Right ventricle myocardium inferior (tissue), 1 donor: ENCODE measurements at places on chromosomes 16 and 17. TPM values are rescaled to one million over a fixed set of nuclear protein-coding genes. Genes with fewer than 3 reads are reported as not detected.
A peak's percentile ranks its signal among the peaks of the same experiment; 100 is the strongest.

- no peak for DNase-seq
Observed at GRCh38 chr17:9521062-9521461, 54.6 kb downstream of the STX8 start.

KRT33A gene
- total RNA-seq: not detected

GRCh38 chr16:3946604-3947180 lies 66.2 kb upstream of the CREBBP start:
- no peak for DNase-seq

- no peak for DNase-seq
Observed at GRCh38 chr17:73304438-73304837, 7.4 kb downstream of the CDC42EP4 start.

- peak; percentile 93 for DNase-seq
Observed at GRCh38 chr17:1577182-1577581, 14.6 kb upstream of the PITPNA start.

GRCh38 chr16:67868290-67868689 lies 4.6 kb upstream of the EDC4 start:
- DNase-seq: no peak

LPCAT2 gene
- total RNA-seq: 8.6 TPM

DNA sequence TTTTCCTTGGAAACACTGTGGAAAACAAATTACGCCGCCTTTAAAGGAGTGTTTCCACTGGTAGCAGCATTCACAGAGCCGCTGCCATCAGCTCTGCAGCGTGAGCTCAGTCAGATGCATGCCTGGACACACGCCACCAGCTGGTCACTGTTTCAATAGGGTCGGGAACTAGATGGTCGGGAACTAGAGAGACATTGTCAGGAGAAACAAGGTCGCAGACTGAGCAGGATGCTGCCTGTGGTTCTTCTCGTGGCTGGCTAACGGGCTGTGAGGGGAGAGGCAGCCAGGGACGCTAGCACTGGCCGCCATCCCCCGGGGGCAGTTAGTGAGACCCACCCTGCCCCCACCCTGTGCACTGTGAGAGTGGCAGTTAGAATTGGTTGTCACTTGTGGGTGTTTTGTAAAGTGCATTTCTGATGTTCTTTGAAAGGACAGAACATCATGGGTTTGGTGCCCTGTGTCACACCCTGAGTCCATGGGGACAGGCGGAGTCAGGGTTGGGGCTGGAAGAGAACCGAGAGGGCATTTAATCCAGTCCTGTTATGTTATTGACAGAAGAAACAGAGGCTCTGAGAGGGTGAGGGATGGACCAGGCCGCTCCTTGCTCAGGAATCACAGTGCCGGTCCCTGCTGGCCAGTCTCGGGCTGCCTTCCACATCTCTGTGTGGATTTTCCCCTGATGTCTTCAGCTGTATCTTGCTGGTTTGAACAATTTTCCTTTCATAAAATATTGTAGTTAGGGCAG lies 86.3 kb downstream of the SPECC1 start:
- DNase-seq: peak; percentile 84

OR1D5 gene
- total RNA-seq: not detected

- DNase-seq: no peak
Observed at GRCh38 chr17:43033948-43034881, 9.2 kb downstream of the RND2 start.

OTOA gene
- total RNA-seq: not detected

DNA sequence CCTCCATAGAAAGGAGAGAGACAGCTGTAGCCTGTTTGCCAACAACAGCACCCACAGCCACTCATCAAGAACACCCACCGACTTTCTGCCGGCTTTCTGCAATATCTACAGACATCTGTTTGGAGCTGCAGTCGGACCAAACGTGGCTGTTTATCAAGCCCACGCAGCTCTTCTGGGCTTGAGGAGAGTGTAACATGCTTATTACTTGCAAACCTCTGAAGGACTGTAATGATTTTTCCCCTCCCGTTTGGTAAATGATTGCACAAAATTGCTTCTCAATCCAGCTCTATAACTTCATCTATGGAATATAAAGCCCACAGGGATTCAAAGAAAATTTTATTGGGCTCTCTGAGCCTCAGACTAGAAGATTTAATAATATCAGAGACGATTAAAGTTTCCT lies 100.5 kb downstream of the VAT1L start:
- DNase-seq: no peak

TTYH2 gene
- total RNA-seq: 39.2 TPM

DNA sequence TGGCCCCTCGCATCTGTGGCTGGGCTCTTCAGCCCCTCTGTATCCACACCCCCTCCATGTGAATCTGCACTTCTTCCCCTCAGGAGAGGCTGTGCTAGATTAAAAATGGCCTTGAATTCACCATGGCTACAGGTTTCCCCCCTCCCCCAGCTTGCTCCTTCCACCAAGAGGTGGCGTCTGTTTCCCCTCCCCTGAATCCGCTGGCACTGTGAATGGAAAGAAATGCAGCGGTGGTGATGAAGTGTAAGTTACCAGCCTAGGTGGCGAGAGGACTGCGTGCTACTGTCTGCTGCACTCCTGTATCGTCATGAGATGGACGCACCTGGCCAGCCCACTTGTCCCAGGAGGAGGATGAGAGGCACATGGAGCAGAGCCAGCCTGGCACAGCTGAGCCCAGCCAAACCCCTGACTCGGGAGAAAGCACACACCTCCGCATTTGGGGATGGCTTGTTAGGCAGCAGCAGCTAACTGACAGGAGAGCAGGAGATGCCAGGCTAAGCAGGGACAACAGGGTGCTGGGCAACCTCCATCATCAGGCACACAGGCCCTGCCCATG lies 26.2 kb downstream of the TNFRSF13B start:
- no peak for DNase-seq

GPR139 gene
- total RNA-seq: not detected

GRCh38 chr17:34171245-34171818 lies 83.8 kb upstream of the CCL2 start:
- DNase-seq: no peak

DNA sequence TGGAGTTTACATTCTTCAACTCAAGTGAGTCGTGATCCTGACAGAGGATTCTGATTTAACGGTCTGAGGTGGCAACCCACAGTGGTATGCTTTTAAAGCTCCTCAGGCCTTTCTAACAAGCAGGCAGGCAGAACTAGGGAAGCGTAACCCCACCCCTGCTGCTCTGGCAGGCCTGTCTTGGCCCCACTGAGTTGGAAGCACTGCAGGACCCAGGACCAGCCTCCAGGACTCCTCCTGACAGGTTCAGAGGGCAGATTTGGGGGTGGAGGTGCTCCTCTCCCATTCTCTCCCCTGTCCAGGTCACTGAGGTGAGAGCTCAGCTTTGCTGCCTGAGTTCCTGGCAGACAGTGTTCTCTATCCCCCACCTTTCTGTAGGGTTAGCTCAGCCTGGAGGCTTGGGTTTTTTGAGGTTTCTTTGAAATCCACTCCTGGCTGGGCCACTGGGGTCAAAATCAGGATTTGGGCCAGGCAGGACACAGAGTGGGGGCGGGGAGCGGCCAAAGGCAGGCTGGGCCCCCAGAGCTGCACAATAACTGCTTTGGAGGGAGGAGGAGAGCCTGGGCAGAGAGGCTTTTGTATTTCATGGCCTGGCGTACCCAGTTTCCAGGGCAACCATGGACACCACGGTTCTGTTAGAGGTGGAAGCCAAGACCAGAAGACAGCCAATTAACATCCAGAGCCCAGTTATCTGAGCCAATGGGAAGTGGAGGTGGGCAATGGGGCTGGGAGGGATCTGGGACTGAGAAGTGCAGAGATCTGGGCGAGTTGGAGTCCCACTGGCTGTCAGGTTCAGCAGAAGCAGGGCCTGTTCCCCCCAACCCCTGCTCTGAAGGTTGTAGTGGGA lies 9.5 kb downstream of the MRPL27 start:
- no peak for DNase-seq

KRT12 gene
- not detected for total RNA-seq

DNA sequence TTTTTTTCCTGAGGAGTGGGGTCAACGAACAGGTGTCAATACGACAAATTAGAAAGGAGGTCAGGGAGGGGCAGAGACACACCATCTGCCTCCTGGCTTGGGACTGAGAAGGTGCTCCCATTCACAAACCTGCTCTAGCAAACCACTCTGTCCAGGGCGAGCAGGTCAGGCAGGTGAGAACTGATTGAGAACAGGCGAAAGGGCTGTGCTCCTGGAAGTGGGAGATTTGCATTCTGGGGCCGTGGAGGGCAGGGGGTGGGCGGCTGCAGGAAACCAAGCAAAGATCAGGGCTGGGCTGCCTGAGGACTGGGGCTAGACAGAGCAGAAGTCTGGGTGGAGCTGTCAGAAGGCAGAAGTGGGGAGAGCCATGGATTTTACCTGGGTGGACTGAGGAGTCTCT lies 98.9 kb upstream of the NLRP1 start:
- DNase-seq: no peak

DNA sequence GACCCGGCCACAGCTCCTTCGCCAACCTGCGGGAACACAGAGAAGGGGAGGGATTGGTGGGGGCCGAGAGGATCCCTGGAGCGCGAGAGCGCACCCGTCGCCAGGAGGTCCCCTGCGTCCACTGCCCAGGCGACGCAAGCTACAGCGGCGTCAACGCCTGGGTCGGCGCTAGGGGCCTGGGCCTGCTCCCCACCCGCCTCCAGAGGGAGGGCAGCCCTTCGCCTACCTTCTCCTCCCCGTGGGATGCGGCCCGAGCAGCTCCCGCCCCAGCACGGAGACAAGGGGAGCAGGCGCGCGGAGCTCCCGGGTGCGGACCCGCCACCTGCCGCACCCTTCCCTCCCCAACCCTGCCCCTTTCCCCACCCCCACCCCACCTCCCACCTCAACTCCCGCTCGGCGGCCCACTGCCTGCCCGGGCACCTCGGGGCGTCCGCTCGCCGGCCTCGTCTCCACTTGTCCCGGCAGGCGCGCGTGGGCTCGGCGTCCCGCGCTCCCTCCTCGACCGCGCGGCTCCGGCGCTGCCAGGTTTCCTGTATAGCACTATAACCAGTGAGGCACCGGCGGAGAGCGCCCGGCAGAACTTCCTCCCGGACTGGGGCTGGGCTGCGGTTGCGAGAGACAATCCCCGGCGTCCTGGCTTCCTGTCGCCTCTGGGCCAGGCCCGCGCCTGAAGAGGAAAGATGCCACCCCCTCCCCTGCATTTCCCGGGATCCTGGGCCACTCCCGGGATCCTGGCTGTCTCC lies 119.1 kb upstream of the SMURF2 start:
- peak; percentile 94 for DNase-seq

DNA sequence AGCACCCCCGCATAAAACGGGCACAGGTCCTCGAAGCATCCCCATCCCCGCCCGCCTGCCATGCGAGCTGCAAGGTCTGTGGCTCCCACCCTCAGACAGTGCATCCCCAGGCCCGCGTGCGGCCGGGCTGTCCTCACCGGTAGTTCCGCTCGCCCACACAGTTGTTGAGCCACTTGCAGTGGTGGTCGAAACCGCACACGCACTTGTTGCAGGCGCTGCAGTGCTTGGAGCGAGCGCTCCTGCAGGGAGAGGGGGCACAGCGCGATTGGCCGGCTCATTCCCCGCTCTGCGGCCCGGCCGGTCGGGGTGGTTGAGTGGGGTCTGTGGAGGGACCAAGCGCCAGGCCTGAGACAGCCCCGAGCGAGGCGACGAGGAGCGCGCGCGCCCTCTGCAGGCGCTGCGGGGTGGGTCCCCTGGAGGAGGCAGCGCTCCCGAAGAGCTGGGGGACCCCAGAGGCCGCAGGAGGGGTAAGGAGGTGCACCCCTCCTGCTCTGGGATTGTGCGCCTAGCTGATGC lies 6.0 kb upstream of the TPPP3 start:
- no peak for DNase-seq

- no peak for DNase-seq
Observed at GRCh38 chr17:19812407-19812806, 55.3 kb downstream of the ULK2 start.

GRCh38 chr17:73191443-73192205 lies 1.2 kb upstream of the COG1 start:
- DNase-seq: no peak

DNA sequence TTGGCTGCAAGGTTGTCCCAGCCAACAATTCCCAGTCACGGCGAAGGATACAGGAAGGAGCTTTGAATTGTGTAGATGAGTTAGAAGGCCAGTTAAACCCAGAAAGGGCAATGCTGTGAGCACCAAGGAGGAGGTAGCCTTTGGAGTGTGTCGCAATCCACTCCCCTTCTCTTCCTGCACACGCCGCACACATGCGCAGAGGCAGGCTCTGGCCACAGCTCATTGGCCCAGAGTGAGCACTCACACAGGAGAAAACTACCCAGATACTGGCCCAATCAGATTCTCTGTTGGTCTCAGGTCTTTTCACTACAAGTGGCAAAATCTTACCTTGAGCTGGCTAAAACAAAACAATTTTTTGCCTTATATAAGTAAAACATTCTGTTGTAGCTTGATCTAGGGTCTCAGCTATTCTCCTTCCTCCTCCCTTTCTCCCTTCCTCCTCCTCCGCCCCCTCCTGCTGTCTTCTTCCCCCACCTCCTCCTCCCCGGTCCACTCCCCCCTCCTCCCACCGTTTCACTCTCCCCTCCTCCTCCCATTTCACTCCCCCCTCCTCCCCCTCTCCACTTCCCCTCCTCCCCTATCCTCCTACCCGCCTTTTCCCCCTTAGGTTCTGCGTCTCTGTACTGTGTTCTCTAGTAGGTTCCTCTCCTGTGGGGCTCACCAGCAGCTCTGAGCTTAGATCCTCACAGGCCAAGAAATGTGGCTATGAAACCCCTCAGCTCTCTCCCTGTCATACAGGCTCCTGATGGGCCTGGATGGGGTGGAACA lies 344.9 kb downstream of the CPPED1 start:
- peak; percentile 86 for DNase-seq

ELMO3 gene
- 0.89 TPM for total RNA-seq

TBC1D3I gene
- not detected for total RNA-seq

CACNG1 gene
- not detected for total RNA-seq

DNA sequence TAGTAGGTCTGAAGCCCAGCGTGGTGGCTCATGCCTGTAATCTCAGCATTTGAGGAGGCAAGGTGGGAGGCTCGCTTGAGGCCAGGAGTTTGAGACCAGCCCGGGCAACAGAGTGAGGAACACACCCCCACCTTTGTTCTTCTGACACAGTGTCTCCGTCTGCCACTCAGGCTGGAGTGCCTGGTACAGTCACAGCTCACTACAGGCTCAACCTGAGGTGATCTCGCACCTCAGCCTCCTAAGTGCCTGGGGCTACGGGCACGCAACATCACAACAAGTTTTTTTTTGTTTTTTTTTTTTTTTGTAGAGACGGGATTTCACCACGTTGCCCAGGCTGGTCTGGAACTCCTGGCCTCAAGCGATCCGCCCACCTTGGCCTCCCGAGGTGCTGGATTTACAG lies 6.7 kb upstream of the TLCD3A start:
- no peak for DNase-seq

GRCh38 chr16:51762081-51762996 lies 611.3 kb upstream of the SALL1 start:
- peak; percentile 78 for DNase-seq

GRCh38 chr17:2693561-2694380 lies 17.8 kb downstream of the CLUH start:
- DNase-seq: no peak

- DNase-seq: no peak
Observed at GRCh38 chr17:60627124-60627523, 27.1 kb downstream of the PPM1D start.

DNA sequence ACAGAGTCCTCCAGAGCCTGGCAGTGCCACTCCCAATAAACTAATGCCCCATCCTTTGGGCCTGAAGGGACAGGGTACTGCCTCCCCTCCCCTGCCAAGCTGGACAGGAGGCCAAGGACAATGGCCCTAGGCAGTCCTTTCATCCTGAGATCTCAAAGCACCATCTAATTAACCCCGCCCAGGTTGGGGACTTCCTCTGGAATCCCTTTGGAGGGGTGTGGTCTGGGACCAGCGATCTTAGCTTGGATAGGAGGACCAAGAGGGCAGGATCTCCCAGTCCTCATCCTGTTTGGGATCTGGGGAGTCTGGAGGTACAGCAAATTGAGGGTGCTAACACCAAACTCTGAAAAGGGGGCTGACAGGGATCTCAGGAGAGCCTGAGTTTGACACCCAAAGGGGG lies 18.2 kb upstream of the SP6 start:
- DNase-seq: no peak
